CD4-positive, alpha-beta T cell treated with Interleukin-15 for 4 hours (primary cell): ENCODE measurements at places on chromosomes 4 and X.

DNA sequence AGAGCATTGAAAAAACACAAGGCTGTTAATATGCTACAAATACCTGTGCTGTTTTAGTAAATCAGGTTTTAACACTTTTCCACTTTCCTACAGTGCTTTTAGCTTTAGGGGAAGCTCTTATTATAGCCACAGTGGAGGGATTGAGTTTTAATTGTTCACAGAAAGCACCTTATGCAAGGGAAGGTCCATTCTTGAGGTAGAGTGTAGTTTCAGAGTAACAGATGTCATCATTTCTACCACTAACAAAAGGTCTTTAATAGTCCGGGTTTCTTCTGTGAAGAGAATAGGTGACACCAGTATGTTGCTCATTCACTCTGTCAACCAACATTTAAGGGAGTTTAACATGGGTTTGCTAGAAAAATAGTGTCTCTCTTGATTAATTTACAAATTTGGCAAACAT lies 104.4 kb downstream of the STIM2 start:
- DNase-seq, result no peak

DNA sequence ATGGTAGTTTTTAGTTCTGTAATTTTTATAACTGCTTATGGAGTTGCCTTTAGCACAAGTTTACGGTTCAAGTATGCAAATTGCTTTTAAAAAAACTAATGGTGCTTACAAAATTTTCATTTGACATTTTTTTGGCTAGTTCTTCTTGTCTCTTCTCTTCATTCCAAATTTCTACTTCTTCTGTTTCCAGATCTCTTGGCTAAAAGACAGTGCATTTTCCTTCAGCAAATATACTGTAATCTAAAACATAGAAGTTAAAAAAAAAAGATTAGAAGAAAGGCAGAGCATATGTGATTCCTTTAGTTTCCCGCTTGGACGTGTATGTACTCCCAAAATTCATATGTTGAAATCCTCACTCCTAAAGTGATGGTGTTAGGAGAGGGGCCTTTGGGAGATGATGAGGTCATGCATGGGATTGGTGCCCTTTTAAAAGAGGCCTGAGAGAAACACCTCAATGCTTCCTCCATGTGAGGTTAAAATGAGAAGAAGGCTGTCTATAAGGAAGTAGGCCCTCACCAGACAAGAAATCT lies 132.1 kb upstream of the NPY2R start:
- no peak for DNase-seq

DNA sequence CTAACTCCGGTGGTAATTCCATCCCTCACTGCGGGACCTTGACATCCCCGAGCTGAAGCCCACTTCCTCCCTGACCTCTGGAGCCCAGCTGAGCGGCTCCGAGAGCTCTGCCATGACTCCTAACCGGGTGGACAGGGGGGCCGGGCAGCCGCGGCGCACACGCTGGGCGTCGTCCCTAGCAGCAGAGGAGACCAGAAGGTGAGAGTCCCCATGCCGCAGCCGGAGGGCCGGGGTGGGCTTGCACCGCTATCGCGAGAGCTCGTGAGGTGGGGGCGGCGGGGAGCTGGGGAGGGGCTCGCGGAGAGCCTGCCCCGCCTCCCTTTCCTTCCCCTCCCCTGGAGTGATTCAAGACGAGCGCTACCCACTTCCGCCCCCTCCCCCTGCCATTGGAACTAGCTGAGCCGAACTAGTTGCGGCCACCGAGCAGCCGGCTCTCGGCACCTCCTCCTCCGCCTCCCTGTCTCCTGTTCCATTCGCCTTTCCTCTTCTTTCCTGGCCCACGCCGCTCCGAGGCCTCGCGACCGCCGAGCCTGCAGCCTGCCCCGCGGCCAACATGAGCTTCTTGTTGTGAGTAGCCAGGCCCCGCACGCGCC lies at the start of gene MOB1B:
TSS of gene MOB1B (plus strand) at position 386 of the 593 bp plus-strand sequence. CDS start at position 554, 168 bp downstream.
- DNase-seq, result peak; percentile 84

GRCh38 chr4:87080462-87080861 lies 140.0 kb downstream of the KLHL8 start:
- no peak for DNase-seq

DNA sequence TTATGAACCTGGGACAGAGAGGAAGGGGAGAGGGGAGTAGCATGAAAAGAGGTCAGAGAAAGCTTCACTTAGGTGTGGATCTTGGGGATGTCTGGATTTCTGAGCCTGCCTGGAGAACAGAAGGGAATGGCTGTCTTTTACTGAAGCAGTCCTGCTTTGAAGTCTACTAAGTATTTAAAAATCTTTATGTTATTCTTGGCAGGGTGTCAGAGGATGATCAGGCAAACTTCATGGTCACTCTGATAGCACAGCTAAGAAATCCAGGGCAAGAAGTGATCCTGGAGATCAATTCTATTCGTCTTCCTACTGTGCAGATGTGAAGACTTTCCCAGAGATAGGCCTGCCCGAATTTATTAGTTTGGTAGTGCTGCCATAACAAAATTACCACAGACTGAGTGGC lies 464.4 kb upstream of the BOD1L1 start:
- DNase-seq, result no peak

- peak; percentile 7 for DNase-seq
Observed at GRCh38 chrX:107713543-107714205, 61.9 kb downstream of the TSC22D3 start.

DNA sequence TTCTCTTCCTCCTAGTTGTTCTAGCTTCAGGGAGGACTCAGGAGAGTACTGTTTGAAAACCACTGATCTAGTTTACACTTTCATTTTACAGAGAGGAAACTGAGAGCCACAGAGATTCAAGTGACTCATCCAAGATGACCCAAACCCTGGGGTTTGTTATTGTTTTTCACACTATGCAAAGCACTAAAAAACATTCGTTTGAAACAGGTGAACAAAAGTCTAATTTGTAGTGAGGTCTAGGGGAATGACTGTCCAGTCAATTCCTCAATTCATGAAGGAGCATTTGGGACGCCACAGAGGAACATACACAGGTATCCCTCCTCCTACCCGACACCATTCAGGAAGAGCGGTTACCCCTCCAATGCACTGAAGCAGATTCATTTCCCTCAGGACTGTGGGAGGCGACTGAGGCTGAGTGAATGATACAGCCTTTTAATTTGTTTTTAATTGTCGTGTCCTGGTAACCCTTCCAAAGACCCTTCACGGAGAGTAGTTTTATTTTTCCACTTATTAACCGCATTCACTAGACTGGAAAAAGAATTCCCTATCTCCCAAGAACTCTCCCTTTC lies 30.3 kb downstream of the TLR10 start:
- DNase-seq, result peak; percentile 13

GRCh38 chrX:112545051-112545450 lies 134.7 kb downstream of the LHFPL1 start:
- DNase-seq, result no peak

DNA sequence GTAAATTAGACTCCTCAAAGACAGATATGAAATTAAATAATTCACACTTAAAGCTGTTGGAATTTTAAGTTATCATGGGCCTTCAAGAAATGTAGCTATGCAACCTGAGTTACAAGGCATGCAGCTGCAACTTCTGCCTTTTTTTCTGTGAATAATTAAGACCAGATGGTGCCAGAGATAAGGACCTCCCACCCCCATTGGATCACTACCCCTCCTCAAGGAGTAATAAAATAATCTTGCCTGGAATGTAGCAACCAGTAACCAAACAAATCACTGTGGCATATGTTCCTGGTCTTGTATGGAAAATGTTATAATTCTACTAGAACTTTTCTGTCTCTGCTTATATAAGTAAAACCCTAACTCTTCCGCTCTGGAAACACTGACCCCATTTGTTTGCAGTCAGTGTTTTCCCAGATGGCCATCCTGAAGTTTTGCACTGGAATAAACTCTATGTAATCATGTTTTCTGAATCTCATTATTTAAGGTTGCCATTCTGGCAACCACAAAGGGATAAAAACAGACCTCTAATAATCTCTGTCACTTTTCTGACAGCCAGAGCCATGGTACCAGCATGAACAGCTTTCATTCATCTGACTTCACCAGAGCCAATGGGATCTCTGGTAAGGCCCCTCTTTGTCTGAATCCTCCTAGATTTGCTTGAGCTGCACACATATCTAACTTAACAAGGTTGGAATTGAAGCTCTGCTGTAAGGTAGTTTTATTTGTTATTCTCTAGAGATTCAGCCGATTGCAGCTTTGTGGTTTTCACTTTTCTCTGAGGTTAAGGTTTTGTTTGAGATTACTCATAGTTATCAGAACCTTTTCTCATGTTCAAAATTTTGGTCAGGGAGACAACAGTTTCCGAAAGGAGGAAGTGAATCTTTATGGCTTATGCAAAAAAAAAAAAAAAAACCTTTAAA lies 274.6 kb downstream of the NAF1 start:
- no peak for DNase-seq

DNA sequence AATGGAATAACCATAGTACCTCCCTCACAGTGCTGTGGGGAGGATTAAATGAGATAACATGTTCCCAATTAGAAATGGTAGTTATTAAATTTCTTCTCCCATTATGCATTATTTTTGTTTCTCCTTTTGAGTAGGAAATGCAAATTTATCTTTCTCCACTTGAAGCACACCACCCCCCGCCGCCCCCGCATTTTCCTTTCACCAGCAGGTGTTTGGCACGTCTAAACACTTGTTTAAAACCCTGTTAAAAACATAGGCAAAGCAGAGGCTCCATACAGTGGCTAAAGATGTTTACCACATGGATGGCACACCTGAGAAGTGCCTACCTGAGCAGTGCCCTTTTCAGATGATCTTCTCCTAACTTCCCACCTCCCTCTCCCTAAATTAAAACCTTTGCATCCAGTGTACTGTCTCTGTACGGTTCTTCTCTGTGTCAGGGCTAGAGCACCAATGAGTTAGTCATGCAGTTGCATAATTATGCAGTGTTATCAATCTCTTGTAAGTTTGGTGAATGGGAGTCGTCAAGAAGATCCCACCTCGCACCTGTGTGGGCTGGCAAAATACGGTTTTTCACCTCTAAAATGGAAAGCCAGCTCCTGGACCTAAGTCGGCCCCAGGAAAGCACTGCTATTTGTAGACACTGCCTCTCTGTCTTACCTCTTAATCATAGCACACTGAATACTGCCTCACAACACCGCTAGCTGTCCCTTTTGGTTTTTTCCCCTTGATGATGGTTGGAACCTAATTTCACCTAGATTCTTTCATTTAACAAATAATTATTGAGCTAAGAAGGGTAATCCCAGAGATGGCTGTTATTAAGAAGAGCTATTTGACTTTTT lies 122.0 kb downstream of the CT47B1 start:
- DNase-seq, result no peak

- DNase-seq, result no peak
Observed at GRCh38 chr4:89914609-89915550, 20.2 kb downstream of the MMRN1 start.

DNA sequence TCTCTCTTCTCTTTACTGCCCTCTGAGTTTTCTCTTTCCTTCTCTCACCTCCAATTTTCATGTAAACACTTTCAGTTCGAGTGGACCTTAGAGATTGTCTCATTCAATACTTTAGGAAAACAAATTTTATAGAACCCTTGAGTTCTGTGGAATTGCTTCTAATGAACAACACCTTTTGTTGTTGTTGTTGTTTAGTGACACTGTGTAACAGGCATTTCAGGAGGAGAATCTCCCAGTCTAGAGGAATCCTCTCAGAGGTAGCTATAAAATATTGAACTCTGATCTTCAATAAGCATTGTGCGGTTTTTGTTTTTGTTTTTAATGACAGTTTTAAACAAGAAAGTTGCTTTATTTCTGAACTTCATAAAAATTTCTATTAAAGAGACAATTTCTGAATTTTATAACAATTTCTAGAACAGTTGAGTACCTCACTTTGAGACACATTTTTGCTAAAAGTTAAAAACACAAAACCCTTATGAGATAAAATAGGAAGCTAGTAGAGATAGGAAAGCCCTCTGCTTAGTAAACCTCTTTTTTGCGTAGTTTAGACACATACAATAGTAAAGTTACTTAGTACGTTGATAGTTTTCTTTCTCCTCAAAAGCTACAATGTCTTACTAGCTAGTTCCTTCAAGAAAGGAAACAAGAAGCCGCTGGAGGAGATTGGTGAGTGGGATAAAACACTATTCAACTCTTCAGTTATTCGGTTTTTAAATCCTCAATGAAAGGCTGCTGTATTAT lies 38.8 kb downstream of the CLCN3 start:
- no peak for DNase-seq

- DNase-seq, result no peak
Observed at GRCh38 chr4:145389550-145389949, 92.1 kb upstream of the SMAD1 start.

DNA sequence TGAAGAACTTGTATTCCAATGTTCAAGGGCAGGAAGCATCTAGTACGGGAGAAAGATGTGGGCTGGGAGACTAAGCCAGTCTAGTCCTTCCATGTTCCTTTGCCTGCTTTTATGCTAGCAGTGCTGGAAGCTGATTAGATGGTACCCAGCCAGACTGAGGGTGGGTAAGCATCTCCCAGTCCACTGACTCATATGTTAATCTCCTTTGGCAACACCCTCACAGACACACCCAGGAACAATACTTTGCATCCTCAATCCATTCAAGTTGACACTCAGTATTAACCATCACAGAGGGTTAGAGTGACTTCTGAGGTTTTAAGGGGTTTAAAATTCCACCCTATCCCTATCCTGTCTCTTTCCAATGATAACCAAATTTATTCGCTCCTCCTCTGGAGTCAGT lies 6.5 kb downstream of the HMGN5 start:
- DNase-seq, result no peak

GRCh38 chr4:37464373-37465128 lies 220.0 kb downstream of the NWD2 start:
- DNase-seq, result no peak

DNA sequence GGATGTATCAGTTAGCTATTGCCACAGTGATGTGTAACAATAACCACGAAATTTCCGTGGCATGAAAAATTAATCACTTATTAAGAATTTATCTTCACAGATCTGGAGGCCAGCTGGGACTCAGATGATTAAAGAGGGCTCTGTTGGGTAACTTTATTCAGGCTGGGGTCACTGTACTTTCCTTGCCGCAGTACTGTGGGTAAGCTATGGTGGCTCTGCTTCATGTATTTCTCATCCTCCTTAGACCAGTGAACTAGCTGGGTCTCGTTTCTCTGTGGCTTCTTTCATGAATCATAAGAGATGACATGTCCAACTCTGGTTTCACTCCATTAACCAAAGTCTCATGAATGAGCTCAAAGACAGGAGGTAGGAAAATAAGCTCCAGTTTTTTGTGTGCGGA lies 13.5 kb downstream of the TEX13B start:
- DNase-seq, result no peak

GRCh38 chr4:1409079-1409478 lies 2.8 kb upstream of the NKX1-1 start:
- DNase-seq, result no peak
